ENCODE measurements at places on chromosomes 13 and 19. TPM values are rescaled to one million over a fixed set of nuclear protein-coding genes. Genes with fewer than 3 reads are reported as not detected.

- H3K27ac ChIP-seq: no peak overlapping the region
- peak; percentile 57 for DNase-seq
- no peaks in the 10 kb centered on the region for H3K4me1 ChIP-seq
- H3K27me3 ChIP-seq: no peaks in the 10 kb centered on the region
- peak overlapping the region; percentile 97 for H3K4me3 ChIP-seq
These were observed 1.4 kb upstream of the PRKD2 start for GRCh38 chr19:46718157-46718933.

DNA sequence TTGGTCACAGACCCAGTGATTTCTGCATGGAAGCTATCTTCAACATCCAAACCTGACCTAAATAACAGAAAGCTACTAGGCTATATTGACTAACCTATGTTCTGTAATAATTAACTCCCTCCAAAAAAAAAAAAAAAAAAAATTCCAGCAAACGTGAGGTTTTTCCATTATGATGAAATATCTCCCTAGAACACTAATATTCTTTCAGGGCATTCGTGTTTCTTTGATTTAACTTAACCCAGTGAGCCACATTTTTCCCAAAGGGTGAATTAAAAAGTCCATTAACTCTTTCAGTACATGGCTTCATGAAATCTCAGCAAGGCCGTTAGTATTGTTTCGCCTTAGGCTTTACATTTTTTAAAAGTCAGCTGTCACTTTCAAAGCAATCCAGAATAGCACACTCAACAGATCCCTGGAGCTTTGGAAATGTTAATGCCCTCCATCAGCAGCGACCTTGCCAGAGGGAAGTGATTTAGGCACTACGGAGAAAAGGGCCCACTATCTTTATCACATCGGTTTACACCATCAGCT, 175.8 kb downstream of the DCT start:
- peak overlapping the region; percentile 61 for H3K27ac ChIP-seq
- no peaks in the 10 kb centered on the region for H3K36me3 ChIP-seq
- H3K4me3 ChIP-seq: no peak overlapping the region
- DNase-seq: no peak
- no peaks in the 10 kb centered on the region for H3K27me3 ChIP-seq

DNA sequence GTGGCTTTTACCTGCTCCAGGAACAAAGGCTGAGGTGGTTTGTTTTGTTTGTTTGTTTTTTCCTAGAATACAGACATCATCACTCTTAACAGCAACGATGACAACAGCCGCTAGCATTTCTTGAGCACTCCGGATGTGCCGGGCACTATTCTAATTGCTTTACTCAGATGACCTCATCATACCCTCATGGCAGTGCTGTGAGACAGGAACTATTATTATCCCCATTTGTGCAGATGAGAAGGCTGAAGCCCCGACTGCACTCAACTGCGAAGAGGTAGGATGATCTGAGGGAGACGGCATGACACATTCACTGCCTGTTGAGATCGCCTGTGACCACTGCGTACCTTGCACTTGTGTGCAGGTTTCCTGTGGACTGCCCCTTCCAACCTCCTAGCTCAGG, 66.5 kb downstream of the CCDC70 start:
- no peak overlapping the region for H3K27ac ChIP-seq
- no peak for DNase-seq
- H3K27me3 ChIP-seq: no peaks in the 10 kb centered on the region

DNA sequence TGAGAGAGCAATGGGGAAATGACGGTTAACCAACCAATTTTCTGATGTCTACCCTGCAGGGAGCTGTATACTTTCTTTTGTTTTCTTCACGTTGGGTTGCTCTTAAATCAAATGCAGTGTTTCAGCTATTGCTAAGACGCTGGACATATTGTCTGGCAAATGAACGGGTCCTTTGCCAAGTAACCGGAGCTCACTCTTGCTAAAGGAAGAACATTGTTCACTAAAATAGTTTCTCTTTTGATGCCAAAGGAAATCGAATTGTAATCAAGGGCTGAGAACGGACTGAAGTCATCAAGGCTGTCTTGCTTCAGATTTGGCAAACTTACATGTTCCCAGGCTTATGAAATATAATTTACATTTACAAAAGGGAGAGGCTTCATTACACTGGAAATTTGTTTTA, 142.3 kb upstream of the ARGLU1 start:
- H3K27me3 ChIP-seq: no peaks in the 10 kb centered on the region
- DNase-seq: peak; percentile 75
- peak overlapping the region; percentile 1 for H3K27ac ChIP-seq
- peak overlapping the region; percentile 35 for H3K4me3 ChIP-seq
- no peaks in the 10 kb centered on the region for H3K36me3 ChIP-seq
- H3K4me1 ChIP-seq: peaks cover 12% of the 10 kb centered on the region

Gene OPA3
- 16.8 TPM for total RNA-seq

Gene ZSCAN4
- not detected for total RNA-seq

GRCh38 chr13:59766236-59766635, 397.5 kb downstream of the DIAPH3 start:
- H3K27me3 ChIP-seq: no peaks in the 10 kb centered on the region
- H3K27ac ChIP-seq: no peak overlapping the region
- no peak for DNase-seq
- H3K4me3 ChIP-seq: no peak overlapping the region
- no peaks in the 10 kb centered on the region for H3K4me1 ChIP-seq

DNA sequence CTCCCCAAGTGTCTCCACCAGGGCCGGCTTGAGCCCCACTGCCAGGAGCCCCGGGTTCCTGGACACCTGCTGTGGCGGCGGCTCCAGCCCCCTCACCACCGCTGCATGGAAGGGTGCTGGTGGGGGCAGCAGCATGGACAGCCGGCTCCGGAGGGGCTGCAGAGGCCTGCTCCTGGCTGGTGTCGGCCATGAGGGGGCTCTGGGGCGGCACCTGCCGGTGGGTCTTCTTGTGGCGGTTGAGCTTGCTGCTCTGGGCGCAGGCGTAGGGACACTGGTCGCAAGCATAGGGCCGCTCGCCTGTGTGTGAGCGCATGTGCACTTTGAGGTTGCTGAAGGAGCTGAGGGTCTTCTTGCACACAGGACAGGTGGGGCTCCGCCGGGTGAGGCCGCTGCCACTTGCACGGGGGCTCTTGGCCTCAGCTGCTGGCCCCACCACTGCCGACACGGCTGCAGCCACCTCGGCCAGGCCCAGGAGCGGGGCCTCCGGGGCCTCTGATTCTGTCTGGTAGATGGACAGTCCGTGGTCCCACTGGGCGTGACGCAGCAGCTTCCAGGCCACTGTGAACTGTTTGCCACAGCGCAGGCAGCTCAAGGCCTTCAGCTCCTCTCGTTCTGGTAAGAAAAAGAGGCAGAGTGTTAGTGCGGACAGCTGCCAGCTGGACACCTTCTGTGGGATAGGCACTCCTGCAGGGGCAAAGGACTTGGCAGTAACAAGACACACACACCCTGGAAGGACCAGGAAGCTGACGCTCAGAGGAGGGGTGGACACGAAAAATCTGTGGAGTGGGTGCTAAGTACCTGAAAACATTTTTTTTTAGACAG, 4.1 kb downstream of the ZNF296 start:
- no peak overlapping the region for H3K27ac ChIP-seq
- H3K36me3 ChIP-seq: peaks cover 50% of the 10 kb centered on the region
- peaks cover 7% of the 10 kb centered on the region for H3K4me1 ChIP-seq
- no peak for DNase-seq

DNA sequence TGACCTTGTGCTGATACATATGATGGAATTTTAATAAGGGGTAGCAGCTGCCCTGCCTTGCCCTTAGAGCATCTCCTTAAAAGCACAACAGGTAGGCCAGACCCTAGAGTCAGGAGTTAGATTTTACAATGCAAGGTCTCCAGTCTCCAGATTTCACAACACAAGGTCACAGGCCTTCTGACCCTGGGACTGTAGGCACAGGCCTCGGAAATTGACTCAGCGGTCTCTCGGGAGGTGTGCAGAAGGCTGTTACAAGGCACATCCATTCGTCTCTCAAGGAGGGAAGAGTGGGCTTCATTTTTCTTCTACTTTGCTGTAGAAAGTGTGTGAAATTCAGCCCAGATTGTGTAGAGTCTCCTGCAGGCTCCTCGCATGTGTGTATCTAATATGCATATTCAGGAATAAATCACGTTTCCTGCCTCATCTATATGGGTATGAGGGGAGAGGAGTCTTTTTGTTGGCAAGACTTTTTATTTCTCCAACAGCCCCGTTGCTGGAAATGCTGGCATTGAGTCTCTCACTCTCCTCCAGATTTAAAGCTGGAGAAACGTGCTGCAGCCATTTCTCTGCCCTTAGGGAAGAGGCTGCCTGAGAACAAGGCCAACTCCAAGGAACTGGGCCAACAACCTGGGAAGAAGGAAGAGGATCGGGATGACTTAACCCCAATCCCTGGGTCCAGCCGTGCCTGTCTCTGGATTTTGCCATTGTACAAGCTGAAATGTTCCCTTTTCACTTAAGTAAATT, 24.5 kb downstream of the UQCRFS1 start:
- no peak overlapping the region for H3K4me3 ChIP-seq
- no peaks in the 10 kb centered on the region for H3K4me1 ChIP-seq
- no peaks in the 10 kb centered on the region for H3K27me3 ChIP-seq

DNA sequence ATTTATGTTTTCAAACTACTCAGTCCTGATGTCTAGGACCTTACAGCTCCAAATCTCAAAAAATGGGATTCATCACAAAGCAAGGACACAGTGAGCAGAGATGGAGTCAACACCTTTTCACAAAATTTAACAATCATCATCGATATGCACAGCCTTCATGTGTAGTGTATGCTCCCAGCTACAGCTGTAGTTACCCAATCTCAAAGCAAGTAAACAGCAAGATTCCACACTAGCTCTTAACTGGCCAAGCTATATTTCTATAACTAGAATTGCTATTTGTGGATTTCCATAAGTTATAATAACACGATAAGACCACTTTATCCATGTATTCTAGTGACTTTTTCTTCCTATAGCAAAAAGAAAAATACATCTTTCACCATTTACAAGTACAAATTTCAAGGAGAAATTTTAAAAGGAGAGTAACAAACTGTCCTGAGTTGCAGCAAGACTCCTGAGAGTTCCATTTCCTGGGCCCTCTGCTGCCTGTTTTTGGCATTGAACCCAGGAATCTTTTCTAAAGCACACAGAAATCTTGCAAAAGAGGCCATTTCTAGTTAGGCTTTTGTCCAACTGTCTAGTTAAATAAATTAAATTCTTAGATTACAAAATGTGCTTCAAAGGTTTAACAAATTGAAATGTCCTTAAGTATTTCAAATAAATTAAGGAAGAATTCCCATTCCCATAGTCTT, 460.6 kb downstream of the FGF14 start:
- DNase-seq: peak; percentile 31
- H3K27ac ChIP-seq: no peak overlapping the region

- H3K4me1 ChIP-seq: peaks cover 13% of the 10 kb centered on the region
- no peaks in the 10 kb centered on the region for H3K27me3 ChIP-seq
- peaks cover 3% of the 10 kb centered on the region for H3K36me3 ChIP-seq
- no peak overlapping the region for H3K4me3 ChIP-seq
- H3K27ac ChIP-seq: no peak overlapping the region
These were observed 5.0 kb downstream of the PAK4 start for GRCh38 chr19:39130337-39131254.

DNA sequence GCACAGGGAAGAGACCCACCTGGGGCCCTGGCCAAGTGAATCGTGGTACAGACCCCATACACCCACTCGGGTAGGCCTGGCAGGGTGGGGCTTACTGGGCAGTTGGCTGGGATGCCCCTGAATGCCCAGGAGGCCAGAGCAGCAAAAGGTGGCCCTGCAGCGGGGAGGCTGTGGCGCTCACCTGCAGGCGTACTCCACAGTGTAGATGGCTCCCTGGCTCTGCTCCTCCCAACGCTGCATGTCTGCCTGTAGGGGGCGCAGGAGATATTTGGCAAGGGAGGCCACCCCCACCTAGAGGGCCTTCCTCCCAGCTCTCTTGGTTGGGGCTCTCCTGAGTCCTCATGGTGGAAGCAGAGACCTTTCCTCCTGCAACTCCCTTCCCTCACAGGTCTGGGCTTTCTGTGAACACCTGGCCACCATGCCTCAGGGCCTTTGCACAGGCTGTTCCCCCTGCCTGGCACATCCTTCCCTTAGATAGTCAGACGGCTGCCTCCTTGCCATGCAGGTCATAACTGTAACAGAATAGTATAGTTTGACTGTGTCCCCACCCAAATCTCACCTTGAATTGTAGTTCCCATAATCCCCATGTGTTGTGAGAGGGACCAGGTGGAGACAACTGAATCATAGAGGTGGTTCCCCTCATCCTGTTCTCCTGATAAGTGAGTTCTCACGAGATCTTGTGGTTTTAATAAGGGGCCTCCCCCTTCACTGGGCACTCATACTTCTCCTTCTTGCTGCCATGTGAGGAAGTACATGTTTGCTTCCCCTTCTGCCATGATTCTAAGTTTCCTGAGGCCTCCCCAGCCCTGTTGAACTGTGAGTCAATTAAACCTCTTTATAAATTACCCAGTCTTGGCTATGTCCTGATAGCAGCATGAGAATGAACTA, 5.9 kb downstream of the BORCS8 start:
- H3K4me1 ChIP-seq: peaks cover 7% of the 10 kb centered on the region
- peaks cover 34% of the 10 kb centered on the region for H3K36me3 ChIP-seq
- no peak overlapping the region for H3K4me3 ChIP-seq

Gene NOTCH3
- total RNA-seq: 7.7 TPM

DNA sequence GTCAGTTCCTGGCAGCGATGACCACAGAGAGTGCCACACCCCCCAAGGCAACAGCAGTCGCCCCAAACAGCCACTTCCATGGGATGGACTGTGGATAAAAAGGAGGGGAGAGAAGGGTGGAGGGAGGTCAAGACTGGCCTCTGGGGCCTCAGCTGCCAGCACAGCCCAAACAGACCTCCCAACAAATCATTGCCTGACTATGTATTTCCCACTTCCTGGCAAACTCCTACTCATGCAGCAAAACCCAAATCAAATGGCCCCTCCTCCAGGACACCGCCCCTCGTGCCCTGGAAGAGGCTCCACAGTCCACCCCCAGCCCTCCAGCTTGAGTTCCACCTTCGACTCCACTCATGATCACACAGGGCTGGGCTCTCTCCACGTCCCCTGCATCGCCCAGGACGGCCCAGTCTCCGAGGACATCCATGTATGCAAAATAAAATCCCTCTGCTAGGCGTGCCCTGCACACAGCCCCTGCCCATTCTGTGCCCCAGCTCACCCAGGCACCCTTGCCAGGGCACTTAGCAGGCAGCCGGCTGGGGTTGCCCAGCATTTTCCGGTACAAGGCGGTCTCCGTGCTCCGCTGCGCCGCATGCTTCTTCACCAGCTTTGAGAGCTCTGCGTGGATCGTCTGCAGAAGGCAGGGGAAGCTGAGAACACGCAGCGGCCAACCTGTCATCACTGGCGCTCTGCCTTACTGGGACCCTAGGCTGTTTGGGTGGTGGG, 10.5 kb upstream of the ELL start:
- peaks cover 4% of the 10 kb centered on the region for H3K4me1 ChIP-seq
- no peak for DNase-seq
- H3K4me3 ChIP-seq: no peak overlapping the region
- no peak overlapping the region for H3K27ac ChIP-seq

GRCh38 chr19:50858886-50859285, 4.2 kb downstream of the KLK3 start:
- peaks cover 32% of the 10 kb centered on the region for H3K27me3 ChIP-seq
- H3K4me3 ChIP-seq: no peak overlapping the region
- H3K27ac ChIP-seq: no peak overlapping the region
- H3K36me3 ChIP-seq: no peaks in the 10 kb centered on the region

DNA sequence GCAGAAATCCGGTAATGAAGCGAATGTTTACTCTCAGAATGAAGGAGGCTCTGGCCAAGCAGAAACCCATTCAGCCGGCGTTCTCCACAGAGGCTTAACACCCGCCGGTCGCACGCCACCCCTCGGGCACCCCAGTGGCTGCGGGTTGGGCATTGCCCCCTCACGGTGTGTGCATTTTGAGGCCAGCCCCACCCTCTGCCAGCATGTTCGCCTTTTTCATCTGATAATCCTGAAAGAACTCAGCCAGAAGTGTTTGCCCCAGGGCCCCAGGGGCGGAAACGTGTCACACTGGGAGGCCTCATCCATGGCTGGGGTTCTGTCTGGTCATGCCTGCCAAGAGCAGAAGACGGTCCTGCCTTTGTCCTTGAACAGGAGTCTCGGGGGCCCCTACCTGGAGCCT, 34.2 kb downstream of the COMP start:
- peak; percentile 92 for DNase-seq
- H3K4me1 ChIP-seq: peaks cover 9% of the 10 kb centered on the region
- H3K27me3 ChIP-seq: no peaks in the 10 kb centered on the region
- H3K27ac ChIP-seq: peak overlapping the region; percentile 82
